ENCODE measurements at places on chromosomes 11 and 22. TPM values are rescaled to one million over a fixed set of nuclear protein-coding genes. Genes with fewer than 3 reads are reported as not detected.

The PNPLA5 gene
- total RNA-seq, result not detected

The POTEH gene
- total RNA-seq, result not detected

The PANX3 gene
- total RNA-seq, result not detected

- DNase-seq, result no peak
These were observed 344.7 kb upstream of the NCAM1 start for GRCh38 chr11:112616327-112617097.

DNA sequence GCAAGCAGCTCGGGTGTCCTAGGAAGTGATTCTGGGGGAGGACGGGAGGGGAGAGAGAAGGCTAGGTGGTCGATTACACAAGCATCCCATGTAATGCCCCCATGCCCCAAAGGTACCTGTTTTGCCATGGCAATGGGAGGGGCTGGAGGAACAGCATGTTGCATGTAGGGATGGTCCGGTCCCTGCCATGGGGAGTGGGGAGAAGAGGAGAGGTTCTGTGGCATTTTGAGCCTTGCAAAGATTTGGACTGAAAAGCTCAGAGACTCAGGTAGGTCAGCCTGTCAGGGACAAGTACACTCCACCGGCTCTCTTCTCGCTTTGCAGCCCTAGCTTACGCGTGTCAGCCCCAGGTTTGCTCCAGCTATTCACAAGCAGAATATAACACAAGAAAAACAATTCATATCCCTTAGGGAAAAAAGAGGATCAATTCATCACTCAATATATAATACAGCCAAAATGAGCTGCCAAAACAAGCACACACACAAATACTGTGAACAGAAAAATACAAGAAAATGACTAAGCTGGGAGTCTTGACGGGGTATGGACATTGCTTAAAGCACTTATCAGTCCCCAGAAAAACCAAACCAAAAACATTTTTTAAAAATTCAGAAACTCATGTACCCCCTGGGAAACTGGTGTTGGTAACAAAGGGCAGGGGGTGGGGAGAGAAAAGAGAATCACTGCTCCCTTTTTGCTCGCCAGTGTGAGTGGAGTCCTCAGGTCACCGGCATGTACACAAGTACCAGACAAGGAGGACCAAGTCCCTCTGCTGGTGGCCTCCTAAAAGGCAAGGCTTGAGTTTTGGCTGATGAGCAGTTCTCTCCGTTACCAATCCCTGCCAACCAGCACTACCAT, 21.6 kb downstream of the APOL5 start:
- DNase-seq, result peak; percentile 41

GRCh38 chr11:129213261-129213660, 21.1 kb upstream of the ARHGAP32 start:
- DNase-seq, result no peak

DNA sequence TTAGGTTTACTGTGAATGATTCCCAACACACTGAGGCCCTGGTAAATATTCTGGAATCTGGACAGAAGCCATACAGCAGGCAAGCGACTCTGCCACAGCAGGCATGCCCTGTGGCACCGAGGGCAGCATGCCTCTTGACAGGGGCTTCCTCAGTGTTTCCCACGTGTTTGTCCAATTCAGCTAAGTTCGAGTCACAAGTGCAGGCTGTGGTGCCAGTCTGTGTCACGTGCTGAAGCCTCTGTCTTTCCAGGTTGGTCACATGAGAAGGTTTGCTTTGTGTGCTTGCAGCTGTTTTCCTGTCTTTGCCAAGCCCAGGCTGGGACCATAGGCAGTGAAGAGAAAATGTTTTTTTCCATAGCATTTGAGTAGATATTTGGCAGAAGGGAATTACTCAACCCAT, 2.4 kb upstream of the PPFIBP2 start:
- no peak for DNase-seq

- DNase-seq, result no peak
These were observed 2.4 kb downstream of the C22orf15 start for GRCh38 chr22:23764899-23765881.

GRCh38 chr22:50569896-50570535, 7.3 kb upstream of the SYCE3 start:
- DNase-seq, result no peak

GRCh38 chr11:66883016-66883965, 26.4 kb downstream of the LRFN4 start:
- DNase-seq, result peak; percentile 88

DNA sequence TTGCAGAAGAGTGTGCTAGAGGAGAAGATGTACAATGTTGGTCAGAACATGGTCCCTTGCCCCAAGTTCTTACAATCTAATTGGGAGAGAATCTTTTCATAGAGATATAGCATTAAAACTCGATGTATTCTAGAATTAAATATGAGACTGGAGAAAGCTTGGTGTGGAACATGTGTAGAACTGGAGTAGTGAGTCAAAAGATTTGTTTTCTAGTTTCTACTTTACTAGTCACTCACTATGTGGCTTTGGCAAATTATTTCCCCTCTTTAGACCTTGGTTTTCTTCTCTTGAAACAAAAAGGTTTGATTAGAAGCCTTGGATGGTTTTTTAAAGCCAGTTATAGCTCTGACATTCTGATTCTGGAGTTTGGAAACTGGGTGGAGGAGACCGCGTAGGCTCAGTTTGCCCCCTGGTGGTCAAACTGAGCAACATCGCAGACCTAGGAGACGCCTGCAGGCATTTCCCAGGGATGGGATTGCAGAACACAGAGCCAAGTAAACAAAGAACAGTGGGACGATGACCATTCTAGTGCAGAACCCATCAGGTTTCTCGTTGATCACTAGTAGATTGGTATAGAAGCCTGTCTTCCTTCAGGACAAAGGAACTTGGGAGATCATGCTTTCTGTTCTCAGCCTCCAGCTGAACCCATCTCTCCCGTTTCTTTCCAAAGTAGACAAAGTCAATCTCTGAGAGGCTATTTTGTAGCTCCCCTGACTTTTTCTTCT, 8.5 kb upstream of the CHRDL2 start:
- peak; percentile 58 for DNase-seq

DNA sequence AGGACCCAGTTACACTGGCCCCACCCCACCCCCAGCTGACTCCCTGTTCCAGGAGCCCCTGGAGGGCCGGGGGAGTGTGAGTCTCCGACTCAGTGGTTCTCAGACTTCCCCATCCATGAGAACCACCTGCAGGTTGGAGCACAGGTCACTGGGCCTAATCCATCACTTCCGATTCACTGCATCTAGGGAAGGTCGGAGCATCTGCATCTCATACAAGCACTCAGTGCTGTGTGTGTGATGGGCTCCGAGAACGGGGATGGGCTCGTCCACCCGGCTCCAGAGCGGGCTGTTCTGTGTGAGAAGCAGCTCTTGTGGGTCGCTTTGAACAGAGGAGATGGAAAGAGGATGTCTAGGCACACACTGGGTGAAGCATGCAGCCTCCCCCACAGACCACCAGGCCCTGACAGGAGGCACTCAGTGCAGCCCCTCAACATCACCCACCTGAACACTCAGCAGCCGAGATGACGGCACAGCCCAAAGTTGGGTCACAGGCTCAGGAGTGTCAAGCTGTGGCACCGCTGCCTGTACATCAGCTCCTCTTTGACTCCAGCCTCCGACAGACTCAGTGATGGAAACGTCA, 541.4 kb downstream of the BRD1 start:
- DNase-seq, result no peak
